ENCODE measurements at places on chromosomes 2 and 18.

- no peak for DNase-seq
These were observed 257.7 kb upstream of the CHAC2 start for GRCh38 chr2:53509831-53510388.

DNA sequence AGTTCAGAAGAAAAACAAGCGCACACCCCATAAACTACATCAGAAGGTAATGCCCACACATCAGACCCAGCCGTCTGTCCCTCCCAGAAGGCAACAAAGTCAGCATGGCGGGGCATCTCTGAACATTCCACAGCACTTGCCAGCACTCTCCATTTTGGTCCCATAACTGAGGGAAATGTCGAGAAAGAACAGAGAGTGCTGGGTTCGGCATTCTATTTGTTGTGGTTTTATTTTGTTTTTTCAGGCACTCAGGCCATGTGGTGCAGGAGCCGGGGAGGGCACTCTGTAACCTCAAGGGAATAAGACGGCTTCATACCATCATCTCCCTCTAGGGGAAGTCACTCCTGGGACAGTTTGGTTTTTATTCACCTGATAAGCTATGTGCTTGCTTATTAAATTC, 156.0 kb downstream of the SEPTIN10 start:
- no peak for DNase-seq

DNA sequence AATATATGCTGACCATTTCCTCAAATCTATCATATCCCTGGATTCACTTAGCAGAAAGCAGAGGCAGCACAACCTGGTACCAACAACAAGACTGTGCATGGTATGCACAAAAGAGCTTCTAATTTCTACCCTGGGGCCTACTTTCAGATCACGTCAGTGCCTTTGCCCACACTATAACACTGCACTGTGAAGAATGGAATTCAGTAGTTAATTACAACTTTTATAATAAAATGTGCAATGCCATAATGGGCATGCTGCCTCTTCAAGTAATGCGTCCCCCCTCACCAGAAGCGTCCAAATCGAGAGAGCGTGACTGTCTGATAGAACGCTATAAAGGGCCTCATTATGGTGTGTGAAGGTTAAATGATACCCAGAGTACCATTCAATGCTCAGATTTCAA, 328.1 kb upstream of the PKDCC start:
- DNase-seq = no peak

- no peak for DNase-seq
These were observed 124.8 kb upstream of the TACR1 start for GRCh38 chr2:75324141-75324540.

DNA sequence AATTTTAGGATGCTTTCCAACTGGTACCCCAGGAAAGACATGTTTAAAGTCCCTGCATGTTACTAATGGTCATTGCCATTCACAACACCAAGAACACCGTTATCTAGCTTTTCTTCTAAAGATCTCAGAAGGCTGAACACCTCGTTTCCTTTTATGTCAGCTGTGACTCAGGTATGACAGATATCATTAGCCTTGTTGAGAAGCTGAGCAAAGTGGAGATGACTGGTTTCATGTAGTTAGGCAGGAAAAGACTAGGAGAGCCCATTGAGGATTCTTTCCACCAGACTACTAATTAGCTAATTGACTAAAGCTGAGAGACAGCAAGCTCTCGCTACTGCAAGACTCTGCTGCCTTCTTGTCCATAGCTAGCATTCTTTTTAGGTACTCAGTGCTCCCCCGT, 32.0 kb upstream of the ARL5A start:
- no peak for DNase-seq

GRCh38 chr2:237898057-237898414, 38.6 kb downstream of the RAMP1 start:
- DNase-seq = no peak

DNA sequence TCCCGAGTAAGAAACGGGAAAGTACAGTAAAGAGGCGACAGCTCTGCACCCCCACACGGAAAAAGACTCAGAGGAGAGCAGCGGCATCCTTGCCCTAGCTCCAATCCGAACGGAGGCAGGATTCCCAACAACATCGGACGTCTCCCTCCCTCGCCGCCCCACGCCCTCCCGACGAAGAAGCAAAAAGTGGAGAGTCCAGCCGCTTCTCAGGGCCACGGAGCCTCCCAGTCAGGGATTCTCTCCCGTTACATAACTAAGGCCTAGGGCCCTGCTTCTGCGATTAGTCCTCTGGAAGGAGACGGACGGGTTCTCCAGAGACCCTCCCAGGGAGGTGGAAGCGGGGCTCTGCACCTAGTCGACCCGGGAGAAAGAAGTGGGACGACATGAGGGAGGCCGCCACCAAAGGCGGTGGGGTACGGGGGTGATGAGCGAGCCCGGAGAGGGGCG, 587 bp downstream of the SUMO1 start:
- DNase-seq = no peak

GRCh38 chr2:55420439-55420725, 726 bp upstream of the CCDC88A start:
- DNase-seq = no peak

DNA sequence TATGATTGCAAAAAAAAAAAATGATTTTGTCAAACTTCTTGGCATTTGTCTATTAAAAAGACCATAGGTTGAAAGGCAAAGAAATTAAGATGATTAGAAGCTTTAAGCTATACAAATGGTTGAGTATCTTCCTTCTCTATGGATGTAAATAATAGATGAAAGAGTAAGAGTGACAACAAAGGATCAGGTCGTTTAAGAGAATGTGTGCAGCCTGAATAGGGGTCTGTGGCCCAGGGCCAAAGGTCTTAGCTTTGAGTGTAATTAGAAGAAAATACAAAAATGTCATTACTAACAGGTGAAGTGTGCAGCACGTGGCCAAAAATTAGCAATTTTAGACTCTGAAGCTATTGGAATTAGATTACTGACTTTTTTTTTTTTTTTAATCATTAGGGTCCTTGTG, 122.4 kb downstream of the GREB1L start:
- no peak for DNase-seq

- DNase-seq = no peak
These were observed 68.4 kb upstream of the APCDD1 start for GRCh38 chr18:10386049-10386448.

DNA sequence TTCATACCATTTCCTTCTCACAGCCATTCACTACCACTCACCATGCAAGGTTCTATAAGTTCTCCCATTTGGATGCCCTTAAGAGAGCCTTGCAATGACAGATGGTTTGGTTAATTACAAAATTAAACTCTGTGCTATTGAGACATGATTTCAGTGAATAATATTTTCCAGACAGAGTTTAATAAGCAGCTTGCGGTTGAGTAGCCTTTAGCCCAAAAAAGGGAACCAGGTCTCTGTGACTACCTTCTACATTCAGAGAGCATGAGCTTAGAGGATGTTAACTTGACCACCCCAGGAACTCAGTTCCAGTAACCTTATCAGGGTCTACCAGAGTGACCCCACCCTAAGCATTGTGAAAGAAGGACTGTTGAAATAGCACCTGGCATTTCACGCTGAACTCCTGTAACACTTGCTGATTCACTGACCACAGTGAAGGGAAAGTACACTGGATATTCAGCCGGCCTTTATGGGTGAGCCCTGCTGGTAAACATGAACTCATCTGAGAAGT, 1173.1 kb upstream of the ZEB2 start:
- no peak for DNase-seq

- no peak for DNase-seq
These were observed 9.9 kb downstream of the NEU4 start for GRCh38 chr2:241818943-241819270.

- no peak for DNase-seq
These were observed 92.1 kb downstream of the LYPD6 start for GRCh38 chr2:149422337-149422990.

DNA sequence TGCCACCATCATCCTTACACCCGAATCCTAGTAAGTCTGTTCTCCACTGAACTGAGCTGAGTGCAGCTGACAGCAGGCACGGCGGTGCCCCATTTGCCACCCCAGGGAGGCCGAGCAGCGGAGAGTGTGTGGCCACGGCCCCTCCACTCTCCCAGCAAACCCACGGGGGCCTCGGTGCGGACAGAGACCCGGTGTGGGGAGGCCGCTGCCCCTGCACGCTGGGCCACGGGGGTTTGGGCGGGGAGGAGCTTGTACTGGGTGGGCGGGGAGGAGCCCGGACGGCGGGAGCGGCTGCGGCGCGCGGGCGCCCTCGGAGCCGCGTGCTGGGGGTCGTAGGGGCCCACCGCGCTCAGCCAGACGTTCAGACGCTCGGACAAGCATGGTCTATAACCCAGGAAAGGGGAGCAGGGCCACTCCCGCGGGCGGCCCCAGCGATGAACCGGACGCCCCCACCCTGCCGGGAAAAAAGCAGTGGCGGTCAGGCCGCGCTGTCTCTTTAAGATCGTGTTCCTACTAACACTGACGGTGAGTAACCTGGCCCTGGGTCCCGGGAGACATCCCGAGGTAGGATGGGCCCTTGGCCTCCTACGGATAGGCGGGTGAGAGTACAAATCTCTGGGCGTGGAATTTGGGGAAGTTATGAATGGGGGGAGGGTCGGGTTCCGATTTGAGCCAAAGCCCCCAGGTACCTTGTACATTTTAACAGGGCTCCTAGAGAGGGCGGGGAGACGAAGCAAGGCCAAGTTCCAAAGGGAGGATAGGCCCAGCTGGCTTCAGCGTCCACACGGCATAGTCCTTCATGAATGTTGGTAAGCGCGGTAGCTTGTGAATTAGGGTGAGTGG, at the start of gene ITPRIPL1:
Gene ITPRIPL1, plus strand, starts transcription at position 277 of the 843 bp plus-strand sequence. Its CDS starts 523 bp downstream, at position 800.
- DNase-seq = no peak

DNA sequence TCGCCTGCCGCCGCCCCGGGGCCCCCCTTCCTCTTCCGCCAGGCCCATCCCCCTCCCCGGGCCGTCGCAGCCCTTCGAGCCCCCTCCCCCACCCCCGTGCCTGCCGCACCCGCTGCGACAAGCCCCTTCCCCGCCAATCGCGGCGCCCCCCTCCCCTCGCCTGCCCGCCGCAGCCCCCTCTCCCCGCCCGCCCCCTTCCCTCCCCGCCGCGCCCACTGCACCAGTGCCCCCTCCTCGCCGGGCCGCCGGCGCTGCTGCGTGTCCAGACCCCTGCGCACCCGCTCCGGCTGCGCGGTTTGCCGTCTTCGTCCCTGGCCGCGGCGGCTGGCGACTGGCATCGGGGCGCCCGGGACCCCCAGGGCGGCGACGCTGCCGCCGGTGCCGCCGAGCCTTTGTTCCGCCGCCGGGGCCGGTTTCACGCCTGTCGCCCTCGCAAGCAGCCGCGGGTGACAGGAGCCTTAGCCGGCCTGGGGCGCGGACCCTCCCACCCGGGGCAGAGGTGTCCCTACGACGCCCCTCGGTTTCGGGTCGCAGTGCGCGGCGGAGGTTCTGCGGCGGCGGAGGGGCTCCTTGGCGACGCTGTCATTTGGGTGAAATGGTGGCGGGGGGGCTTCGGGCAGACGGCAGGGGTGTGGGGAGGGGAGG, 18.1 kb downstream of the GPC1 start:
- DNase-seq = no peak

DNA sequence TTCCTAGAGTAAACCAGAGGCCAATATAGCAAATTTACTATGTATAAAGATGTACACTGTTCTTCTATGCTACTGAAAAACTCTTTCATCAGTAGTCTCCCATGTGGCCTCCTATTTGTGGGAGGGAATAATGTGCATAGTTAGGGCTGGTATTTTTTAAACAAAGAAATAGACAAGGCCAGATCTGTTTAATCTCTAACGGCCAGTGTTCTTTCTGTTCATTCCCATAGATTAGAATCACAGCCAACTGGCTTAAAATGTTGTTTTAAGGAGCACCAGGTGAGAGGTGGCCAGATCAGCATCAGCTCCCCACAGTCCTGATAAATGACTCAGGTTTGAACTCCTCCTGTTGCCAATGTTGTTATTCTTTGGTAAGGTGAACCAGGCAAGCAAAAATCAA, 12.1 kb downstream of the LYPD6 start:
- DNase-seq = no peak

DNA sequence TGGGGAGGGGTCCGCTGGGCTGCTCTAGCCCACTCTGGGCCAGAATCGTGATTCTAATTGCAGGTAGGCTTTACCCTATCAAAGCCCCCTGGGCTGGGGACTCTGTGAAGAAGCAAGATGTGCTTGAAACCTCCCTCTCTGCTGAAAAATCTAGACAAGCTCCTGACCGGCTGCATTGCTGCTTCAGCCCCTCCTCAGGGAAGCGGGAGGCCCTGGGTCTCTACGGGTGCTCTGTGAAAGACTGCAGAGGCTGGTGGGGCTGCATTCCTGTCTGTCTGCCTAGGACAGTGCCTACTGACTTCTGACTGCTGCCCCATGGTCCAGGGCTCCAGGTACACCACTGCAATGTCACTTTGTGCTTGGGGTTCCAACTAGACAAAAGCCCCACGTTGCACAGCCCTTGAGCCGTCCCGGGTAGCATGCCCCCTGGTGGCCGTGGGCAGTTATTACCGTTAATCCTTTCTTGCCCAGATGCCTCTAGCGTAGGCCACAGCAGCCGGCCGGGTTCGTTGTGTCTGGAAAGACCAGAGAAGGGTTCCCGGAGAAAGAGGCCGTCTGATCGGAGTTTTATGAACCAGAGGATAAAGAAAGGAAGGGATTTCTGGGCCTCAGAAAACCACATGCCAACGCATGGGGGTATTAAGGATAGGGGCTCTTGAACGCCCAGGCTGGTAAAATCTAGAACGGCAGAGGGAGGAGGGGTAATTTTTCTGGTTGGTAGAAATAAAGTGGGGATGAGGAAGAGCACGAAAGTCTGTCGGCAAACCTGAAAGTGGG, 15.9 kb upstream of the C1QL2 start:
- DNase-seq = peak; percentile 29

DNA sequence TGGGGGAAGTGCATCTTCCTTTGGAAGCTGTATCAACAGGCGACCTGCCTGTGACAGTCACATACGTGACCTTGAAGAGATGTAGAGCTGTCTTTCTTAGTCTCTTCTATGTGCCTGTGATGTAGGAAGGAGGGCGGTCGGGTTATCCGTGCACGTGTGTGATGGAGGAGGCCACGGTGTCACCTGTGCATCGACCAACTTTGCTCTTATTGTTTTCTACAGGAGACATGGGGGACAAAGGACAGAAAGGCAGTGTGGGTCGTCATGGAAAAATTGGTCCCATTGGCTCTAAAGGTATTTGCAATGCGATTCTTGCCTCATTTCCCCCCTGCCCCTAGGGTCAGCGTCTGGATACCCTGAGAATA, 20.7 kb upstream of the ALLC start:
- no peak for DNase-seq

DNA sequence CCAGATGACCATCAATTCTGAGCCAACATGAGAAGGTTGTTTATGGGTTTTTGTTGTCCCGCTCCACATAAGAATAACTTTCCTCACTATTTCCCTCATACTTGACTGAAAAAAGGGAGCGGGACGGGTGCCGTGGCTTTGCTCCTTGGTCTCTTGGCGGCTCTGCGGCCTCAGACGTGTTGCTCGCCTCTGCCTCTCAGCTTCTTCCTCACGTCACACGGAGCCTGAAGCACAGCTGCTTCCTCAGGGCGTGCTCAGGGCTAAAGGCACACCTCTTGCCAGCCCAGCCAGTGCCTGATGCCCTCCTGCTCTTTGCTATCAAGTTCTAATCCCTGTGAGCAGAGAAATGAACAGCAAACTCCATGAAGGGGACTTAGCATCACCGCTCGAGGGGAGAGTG, 17.9 kb upstream of the ID2 start:
- no peak for DNase-seq

DNA sequence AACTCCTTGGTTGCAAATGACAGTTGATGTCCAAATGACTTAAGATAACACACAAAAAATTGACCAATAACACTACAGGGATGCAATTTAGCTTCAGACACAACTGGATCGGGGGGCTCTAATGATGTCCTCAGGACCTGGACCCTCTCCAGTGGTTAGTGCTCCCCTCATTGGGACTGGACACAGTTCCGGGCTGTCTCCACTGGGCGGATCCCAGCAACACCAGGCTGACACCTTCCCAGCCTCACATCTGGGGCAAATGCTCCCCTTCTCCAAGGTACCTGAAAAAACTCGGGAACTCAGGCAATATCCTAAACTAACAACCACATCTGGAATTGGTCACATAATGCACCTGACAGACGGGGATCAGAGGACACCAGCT, 48.7 kb downstream of the PSMG2 start:
- no peak for DNase-seq
